Osteocyte (in vitro differentiated cells): ENCODE measurements at places on chromosomes 1 and 21. TPM values are rescaled to one million over a fixed set of nuclear protein-coding genes. Genes with fewer than 3 reads are reported as not detected.

GRCh38 chr21:35697321-35697808 is 363.0 kb downstream of the SETD4 start:
- H3K36me3 ChIP-seq, result no peaks in the 10 kb centered on the region
- DNase-seq, result no peak
- H3K27ac ChIP-seq, result no peak overlapping the region
- peaks cover 16% of the 10 kb centered on the region for H3K4me1 ChIP-seq

GRCh38 chr1:181646710-181647109 is 163.4 kb downstream of the CACNA1E start:
- DNase-seq, result no peak
- H3K4me1 ChIP-seq, result no peaks in the 10 kb centered on the region
- no peaks in the 10 kb centered on the region for H3K36me3 ChIP-seq
- no peak overlapping the region for H3K4me3 ChIP-seq
- H3K27ac ChIP-seq, result no peak overlapping the region

DNA sequence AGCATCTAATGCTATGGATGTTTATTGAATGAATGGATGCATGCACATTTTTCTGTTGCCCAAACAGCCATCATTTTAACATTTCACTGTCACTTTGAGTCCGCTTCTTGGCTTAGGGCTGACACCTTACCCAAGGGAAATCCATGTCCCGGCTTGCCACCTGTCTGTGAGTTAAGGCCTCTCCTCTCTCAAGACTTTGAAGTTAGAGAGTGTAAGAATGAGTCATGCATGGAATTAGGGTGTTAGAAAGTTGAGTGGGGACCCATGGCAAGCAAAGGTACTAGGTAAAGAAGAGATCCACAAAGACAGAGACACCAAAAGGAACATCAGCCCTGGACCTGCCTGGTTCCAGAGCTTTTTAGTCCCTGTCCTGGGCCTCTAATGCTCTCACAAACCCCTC is 35.1 kb downstream of the ATP1A1 start:
- H3K4me3 ChIP-seq, result no peak overlapping the region
- DNase-seq, result no peak
- H3K27me3 ChIP-seq, result no peaks in the 10 kb centered on the region
- no peaks in the 10 kb centered on the region for H3K4me1 ChIP-seq
- no peak overlapping the region for H3K27ac ChIP-seq

DNA sequence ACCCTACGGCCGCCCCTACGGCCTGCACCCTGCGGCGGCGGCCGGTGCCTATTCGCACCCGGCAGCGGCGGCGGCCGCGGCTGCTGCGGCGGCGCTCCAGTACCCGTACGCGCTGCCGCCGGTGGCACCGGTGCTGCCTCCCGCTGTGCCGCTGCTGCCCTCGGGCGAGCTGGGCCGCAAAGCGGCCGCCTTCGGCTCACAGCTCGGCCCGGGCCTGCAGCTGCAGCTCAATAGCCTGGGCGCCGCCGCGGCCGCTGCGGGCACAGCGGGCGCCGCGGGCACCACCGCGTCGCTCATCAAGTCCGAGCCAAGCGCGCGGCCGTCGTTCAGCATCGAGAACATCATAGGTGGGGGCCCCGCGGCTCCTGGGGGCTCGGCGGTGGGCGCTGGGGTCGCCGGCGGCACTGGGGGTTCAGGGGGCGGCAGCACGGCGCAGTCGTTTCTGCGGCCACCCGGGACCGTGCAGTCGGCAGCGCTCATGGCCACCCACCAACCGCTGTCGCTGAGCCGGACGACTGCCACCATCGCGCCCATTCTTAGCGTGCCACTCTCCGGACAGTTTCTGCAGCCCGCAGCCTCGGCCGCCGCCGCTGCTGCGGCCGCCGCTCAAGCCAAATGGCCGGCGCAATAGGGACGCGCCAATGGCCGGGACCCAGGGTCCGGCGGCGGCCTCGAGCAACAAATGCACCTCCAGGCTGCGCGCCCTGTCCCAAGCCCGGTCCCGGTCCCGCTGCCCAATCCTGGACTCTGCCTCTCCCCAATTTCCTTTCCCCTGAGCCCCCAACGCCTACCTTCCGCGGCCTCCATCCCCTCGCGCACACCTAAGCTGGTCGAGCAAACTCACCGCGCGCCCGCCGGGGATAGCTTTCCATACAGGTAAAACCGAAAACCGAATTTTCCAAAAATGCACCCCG is 1.8 kb downstream of the FOXD3 start:
- H3K27me3 ChIP-seq, result peaks cover 78% of the 10 kb centered on the region
- peak overlapping the region; percentile 71 for H3K4me3 ChIP-seq
- DNase-seq, result no peak
- H3K4me1 ChIP-seq, result peaks cover 23% of the 10 kb centered on the region

DNA sequence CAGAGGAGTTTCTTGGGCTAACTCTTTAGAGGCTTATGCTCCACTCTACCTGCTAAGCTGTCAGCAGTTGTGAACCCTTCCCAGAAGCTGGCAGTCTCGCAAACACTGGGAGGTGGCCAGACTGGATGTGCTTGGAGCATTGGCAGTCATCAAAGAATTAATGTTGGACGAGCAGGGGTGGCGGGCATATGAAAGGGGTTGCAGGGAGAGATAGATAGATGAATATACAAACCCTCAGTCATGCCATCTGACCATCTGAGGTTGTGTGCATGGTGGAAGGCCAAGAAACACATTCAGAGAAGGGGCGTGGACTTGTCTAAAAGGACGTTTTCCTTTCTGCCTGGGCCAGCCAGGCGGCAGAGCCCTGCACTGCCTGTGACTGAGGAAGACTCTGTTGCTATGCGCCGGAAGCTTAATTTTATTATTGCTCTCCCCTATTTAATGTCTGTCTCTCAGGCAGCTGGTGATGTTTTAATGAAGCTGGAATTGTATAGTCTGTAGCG is 164.4 kb downstream of the PBX1 start:
- no peak for DNase-seq
- no peaks in the 10 kb centered on the region for H3K36me3 ChIP-seq
- no peak overlapping the region for H3K4me3 ChIP-seq
- H3K4me1 ChIP-seq, result peaks cover 49% of the 10 kb centered on the region
- H3K27me3 ChIP-seq, result no peaks in the 10 kb centered on the region

DNA sequence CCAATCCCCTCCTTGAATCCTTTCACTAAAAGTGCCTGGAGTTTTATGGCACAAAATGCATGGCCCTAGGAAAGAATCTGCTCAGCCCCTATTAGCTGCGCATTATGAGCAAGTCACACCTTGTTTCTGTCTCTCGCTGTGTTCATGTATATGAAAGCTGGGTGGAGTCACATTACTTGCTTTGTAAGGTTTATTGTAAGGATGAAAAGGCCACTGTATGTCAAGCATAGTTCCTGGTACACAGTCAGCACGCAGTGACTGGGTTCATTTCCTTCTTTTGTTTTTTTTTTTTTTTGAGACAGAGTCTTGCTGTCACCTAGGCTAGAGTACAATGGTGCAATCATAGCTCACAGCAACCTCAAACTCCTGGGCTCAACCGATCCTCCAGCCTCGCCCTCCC is 6.7 kb upstream of the SLC9A1 start:
- H3K36me3 ChIP-seq, result no peaks in the 10 kb centered on the region
- no peak overlapping the region for H3K27ac ChIP-seq
- H3K27me3 ChIP-seq, result no peaks in the 10 kb centered on the region
- no peak overlapping the region for H3K4me3 ChIP-seq
- no peak for DNase-seq

IL23R gene
- total RNA-seq, result not detected in 2 replicates

GRCh38 chr21:14538483-14538882 is 7.6 kb downstream of the SAMSN1 start:
- H3K36me3 ChIP-seq, result no peaks in the 10 kb centered on the region
- DNase-seq, result no peak
- H3K4me3 ChIP-seq, result no peak overlapping the region
- no peak overlapping the region for H3K27ac ChIP-seq
- H3K27me3 ChIP-seq, result no peaks in the 10 kb centered on the region

DNA sequence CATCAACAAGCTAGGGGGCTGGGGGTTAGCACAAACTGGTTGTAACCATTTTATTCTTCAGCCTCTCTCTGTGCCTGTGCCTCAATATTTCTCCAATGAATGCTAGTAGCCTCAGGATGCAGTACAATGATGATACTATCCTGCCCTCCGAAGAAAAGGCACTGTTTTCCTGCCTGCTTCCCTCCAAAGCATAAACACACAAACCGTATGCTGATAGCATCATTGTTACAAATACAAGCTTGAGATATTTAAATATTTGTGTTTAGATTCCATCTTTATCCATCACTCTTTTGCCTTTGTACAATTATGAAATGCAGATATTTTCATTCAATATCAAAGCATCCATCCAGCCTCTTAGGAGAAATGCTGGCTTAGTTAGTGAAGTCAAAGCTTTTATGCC is 404.8 kb downstream of the DUSP10 start:
- H3K27me3 ChIP-seq, result no peaks in the 10 kb centered on the region
- H3K36me3 ChIP-seq, result no peaks in the 10 kb centered on the region
- no peak for DNase-seq
- H3K4me3 ChIP-seq, result no peak overlapping the region

GRCh38 chr21:42939582-42940413 is 14.4 kb upstream of the ERVH48-1 start:
- H3K4me1 ChIP-seq, result peaks cover 10% of the 10 kb centered on the region
- H3K27ac ChIP-seq, result peak overlapping the region; percentile 51

TACSTD2 gene
- not detected in 2 replicates for total RNA-seq

- no peak for DNase-seq
- H3K4me1 ChIP-seq, result peaks cover 4% of the 10 kb centered on the region
- peaks cover 4% of the 10 kb centered on the region for H3K27me3 ChIP-seq
- no peak overlapping the region for H3K27ac ChIP-seq
These were observed 96.4 kb upstream of the PPP2R5A start for GRCh38 chr1:212188599-212189351.

- H3K4me1 ChIP-seq, result no peaks in the 10 kb centered on the region
- no peak overlapping the region for H3K27ac ChIP-seq
- peaks cover 60% of the 10 kb centered on the region for H3K27me3 ChIP-seq
- no peaks in the 10 kb centered on the region for H3K36me3 ChIP-seq
These were observed 26.6 kb upstream of the LMX1A start for GRCh38 chr1:165383067-165383466.

FAM72C gene
- 0.27 and 0.65 TPM in 2 replicates for total RNA-seq

OPRD1 gene
- total RNA-seq, result 0.27 and 0.34 TPM in 2 replicates

- H3K4me3 ChIP-seq, result no peak overlapping the region
- no peak overlapping the region for H3K27ac ChIP-seq
- H3K36me3 ChIP-seq, result no peaks in the 10 kb centered on the region
These were observed 39.6 kb downstream of the MAP10 start for GRCh38 chr1:232844791-232845190.

DNA sequence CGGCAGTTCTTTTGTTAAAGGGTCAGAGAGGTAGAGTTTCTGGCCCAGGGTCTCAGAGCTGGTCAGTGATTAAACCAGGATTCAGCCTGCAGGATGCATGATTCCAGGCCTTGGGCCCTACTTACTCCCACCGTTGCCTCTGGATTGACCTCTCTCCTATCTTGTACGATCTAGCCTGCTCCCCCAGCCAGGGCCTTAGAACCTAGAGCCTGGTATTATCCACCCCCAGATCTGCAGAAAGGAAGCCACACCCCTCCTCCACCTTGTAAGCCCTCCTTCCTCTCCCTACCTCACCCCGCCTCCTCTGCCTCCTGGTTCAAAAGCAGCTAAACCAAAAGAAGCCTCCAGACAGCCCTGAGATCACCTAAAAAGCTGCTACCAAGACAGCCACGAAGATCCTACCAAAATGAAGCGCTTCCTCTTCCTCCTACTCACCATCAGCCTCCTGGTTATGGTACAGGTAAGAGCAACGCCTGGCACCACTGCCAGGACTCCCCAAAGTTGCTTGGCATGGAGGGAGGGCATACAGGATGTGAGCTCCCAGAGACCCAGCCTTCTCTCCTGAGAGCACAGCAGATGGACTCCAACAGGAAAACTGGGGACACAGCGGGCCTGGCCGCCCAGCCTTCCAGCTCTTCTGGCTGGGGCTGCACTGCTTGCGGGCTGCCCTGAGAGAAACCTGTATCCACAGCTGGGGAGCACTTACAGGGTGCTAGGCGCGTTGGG is at the start of gene CD52:
Gene CD52 (plus strand): TSS at position 347 of the 726 bp plus-strand sequence. CDS start 60 bp downstream, at position 407.
- no peaks in the 10 kb centered on the region for H3K36me3 ChIP-seq
- peaks cover 6% of the 10 kb centered on the region for H3K4me1 ChIP-seq
- no peak within 1 kb of the TSS for H3K27ac ChIP-seq

- peaks cover 41% of the 10 kb centered on the region for H3K4me1 ChIP-seq
- H3K4me3 ChIP-seq, result no peak overlapping the region
- DNase-seq, result no peak
- no peaks in the 10 kb centered on the region for H3K36me3 ChIP-seq
These were observed 20.0 kb downstream of the S100A6 start for GRCh38 chr1:153515504-153516394.

- H3K27ac ChIP-seq, result no peak overlapping the region
- no peaks in the 10 kb centered on the region for H3K36me3 ChIP-seq
- no peak overlapping the region for H3K4me3 ChIP-seq
- H3K4me1 ChIP-seq, result no peaks in the 10 kb centered on the region
- no peaks in the 10 kb centered on the region for H3K27me3 ChIP-seq
These were observed 91.6 kb downstream of the CD247 start for GRCh38 chr1:167426716-167427115.

DNA sequence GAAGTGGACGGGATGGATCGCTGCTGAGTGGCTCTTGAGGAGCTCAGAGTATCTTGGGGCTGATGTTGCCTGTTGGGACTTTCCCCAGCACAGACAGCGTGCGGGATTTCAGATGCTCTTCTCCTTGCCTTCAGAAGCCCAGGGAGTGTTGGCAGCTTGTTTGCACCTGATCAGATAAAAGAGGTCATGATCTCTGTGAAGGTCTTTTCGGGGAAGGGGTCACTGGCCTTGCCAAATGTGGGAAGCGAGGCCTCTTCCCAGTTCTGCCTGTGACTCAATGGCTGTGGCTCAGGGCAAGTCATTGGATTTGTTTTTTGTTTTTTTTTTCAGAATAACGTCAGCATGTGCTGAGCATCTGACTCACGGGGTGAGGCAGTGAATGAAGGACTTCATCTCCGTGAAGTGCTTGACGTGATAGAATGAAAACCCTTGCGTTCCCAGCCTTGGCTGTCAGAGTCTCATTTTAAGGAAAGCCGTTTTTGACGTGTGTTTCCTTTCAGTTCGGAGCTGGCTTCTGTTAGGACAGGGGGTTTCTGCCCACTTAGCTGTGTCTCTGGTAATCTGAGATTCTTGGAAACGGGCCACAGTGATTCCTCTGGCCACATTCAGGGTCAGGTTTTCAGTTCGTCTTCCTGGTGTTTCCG is 46.7 kb downstream of the GALNT2 start:
- DNase-seq, result no peak
- H3K4me3 ChIP-seq, result peak overlapping the region; percentile 62
- H3K36me3 ChIP-seq, result peaks cover 3% of the 10 kb centered on the region
- peaks cover 56% of the 10 kb centered on the region for H3K4me1 ChIP-seq

UTS2 gene
- total RNA-seq, result not detected in 2 replicates

DNA sequence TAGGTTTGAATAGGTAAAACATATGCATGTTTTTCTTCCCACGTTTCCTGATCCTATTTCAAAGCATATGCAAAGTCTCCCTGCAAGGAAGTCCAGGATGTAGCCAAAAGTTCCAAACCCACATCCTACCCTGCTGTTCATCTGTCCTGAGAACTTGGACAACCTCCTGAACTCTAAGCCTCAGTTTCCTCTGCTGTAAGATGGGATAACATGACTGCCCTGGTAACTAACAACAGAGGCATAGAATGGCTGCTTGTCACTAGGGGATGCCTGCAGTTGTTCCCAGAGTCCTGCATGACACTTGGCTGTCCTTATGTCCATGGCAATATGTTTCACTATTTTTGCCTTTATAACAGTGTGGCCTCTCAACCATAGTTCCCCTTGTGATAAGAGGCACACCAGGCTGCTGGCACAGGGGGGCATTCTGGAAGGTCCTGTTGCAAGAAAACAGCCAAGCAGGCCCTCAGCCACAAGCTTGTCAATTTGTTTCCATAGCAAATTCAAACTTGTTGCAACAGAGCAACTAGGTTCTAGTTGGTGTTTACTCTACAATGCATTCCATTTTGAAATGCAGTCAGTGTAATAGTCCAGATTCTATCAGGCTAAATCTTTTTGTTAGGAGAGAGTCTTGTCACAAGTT is 1.5 kb upstream of the HDGF start:
- no peaks in the 10 kb centered on the region for H3K27me3 ChIP-seq
- H3K4me3 ChIP-seq, result peak overlapping the region; percentile 93
- H3K4me1 ChIP-seq, result peaks cover 41% of the 10 kb centered on the region
- H3K36me3 ChIP-seq, result peaks cover 1% of the 10 kb centered on the region

OR2M3 gene
- not detected in 2 replicates for total RNA-seq

TSSK3 gene
- total RNA-seq, result 3.5 and 4.4 TPM in 2 replicates
